ENCODE measurements at places on chromosomes 5 and 9.

DNA sequence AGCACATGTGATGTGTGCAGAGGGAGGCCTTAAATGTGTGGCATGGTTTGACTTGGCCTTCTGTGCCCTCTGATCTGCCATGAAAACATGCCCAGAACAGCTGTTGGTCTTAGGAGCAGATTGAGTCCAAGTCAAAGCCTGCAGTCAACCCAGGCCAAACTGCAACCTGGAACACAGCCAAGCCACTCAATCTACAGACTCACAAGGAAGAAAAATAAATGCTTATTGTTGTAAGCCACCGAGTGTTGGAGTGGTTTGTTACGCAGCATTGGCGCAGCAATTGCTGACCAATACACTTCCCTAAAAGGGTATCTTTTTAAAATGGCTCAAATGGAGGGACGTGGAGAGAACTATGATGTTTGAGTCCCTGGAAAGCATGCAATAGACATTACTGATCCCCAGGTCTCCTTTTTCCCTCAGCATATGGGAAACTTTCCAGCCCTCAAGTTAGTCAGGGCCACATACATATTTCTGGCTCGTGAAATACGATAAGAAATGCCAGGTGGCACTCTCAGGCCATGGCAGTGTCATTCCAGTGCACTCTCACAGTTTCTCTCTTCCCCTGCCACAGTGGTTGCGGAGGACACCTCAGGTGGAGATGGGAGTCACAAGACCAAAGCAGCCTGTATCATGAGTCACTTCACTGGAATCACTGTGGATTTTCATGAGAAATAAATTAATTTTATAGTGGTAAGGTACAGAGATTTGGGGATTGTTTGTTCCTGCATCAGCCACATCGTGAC lies 168.0 kb upstream of the ZNF618 start:
- DNase-seq = no peak

- no peak for DNase-seq
These were observed 64.8 kb downstream of the PAX5 start for GRCh38 chr9:36969216-36969771.

- no peak for DNase-seq
These were observed 31.3 kb downstream of the TMEM174 start for GRCh38 chr5:73204332-73204731.

GRCh38 chr9:127096208-127096607 lies 26.2 kb downstream of the ANGPTL2 start:
- no peak for DNase-seq

DNA sequence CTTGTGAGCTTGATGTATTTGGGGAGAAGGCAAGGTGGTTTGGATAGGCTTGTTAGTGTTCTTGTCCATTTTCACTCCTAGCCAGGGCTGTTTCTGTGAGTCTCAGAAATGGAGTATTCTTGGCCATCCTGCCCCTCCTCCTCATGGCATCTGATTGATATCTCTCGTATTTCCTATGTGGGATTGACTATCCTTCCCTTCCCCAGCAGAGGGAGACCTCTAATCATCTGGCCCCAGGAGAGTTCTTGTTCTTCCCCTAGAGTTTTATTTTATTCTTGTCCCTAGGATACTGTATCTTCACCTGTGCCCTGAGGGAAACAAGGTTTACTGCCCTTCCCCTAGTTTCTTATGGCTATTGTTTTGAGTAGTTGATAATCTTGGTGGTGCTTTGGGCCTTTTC lies 114.4 kb downstream of the VPS13A start:
- DNase-seq = no peak

DNA sequence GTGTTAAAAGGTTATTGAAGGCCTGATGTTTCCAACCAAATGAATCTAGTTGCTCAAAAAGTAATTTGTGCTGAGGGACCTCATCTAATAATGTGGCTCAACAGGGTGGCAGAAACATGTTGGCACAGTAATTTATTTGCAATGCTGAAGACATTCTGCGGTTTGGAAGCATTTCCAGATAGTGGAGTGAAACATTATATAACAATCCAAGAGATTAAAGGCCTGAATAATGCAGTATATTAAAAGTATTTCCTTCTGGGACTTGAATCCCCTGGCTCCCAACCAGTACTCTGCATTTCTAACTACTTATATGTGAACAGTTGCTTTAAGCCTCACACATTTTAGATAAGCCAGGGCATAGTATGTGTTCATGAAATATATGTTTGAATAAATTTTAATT lies 25.9 kb upstream of the ALDH1A1 start:
- no peak for DNase-seq

DNA sequence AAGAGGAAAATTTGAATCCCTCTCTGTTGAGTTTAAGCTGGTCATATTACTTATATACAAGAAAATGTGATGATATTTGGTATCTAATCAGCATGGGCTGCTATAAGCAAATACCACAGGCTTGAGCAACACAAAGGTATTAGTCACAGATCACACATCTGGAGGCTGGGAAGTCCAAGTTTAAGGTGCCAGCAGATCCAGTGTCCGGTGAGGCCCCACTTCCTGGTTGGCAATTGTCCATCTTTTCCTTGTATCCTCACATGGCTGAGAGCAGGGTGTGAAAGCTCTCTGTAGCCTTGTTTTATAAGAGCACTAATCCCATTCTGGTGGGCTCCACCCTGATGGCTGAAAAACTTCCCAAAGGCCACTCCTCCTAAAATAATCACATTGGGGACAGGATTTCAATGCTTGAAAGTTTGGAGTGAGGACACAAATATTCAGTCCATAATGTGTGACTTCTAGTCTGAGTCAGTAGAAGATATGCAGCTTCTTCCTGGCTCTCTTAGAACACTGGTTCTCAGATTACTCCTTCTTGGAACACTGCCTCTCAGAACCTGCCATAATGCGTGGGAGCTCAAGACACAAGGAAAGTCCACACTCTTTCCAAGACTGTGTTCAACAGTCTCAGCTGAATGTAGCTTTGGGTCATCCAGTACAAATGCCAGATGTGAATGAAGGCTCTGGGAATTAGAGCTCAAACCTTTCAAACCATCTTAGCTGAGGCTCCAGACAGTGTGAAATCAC lies 124.1 kb downstream of the PRDM9 start:
- no peak for DNase-seq
